ENCODE measurements at places on chromosomes 11 and 22.

DNA sequence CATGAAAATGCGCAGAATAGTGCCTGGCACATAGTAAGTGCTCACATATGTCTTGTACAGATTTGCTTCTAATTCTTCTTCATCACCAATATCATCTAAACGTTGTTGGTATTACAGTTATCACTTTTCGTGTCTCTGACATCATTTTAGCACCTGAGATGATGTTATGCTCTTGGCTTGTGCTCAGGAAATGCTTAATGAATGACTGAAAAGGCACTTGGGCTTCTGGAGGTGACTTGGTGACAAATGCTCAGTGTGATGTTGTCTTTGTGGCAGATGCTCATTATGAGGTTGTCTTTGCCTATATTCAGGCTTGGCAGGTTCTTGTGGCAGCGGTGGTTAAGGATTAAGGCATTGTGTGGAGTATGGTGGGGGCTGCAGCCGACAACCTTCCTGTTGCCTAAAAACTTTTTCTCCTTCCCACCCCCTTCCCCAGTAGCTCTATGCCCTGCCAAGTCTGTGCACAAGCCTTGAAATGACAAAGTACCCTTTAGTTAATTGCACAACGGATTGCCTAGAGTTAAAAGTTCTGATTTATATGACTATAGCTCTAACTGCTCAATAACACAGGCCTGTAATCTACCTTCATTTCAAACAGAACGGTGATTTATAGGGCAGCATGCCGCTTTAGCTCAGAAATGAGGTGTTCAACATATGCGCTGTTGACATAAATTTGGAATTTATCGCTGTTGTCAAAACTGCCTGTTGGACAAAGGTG lies 82.5 kb downstream of the ZBTB16 start:
- no peak for DNase-seq

DNA sequence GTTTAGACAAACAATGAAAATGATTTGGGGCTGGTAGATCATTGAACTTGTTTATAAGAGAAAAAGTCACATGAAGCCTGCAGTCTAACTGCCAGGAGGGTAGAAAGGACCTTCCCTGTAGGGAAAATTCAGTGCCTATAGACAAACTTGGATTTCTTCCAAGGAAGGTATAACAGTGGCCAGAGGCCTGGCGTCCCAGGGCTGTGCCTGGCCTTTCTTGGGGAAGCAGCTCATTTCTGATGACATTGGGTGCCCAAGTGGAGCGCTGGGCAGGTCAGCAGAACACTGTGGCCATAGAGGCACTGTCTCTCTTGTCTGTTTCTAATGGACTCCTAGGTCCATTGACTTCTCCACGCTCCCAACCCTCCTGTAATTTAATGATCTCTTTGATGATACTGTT lies 6.6 kb upstream of the FXYD6 start:
- DNase-seq, result no peak

DNA sequence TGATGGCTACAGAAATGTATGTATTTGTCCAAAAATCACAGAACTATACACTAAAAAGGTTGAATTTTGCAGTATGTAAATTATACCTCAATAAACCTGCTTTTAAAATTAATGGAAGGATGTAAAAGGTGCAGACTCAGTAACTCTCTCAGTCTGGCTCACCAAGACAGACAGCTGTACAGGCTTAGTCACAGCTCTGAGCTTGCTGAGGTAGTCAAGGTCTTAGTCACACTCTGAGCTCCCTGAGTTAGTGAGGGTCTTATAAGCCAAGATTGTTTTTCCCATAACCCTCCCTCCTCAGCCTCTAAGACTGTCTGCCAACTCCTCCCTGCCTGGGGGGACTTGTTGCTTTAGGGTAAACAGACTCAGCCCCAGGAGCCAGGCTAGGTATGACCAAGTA lies 59.3 kb upstream of the IZUMO1R start:
- no peak for DNase-seq

GRCh38 chr22:23713696-23714595 lies 23.1 kb downstream of the RGL4 start:
- DNase-seq, result no peak

DNA sequence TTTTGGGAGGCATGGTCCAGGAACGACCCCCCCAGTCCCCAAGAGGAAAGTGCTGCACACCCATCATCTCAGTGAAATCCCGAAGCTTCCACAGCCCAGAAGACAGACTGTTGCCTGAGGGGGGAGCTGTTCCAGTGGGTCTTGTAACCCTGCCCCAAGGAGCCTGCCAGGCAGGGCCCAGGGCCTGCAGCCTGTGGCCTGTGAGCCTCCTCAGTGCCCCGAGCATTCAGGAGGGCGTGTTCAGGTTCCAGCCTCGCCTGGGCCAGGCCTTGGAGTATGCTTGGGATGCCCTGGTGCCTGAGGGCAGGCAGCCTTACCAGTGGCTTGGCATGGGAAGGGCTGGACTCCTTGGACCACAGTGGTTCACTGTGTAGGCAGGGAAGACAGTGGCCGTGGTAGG lies 18.0 kb upstream of the CABP2 start:
- no peak for DNase-seq

DNA sequence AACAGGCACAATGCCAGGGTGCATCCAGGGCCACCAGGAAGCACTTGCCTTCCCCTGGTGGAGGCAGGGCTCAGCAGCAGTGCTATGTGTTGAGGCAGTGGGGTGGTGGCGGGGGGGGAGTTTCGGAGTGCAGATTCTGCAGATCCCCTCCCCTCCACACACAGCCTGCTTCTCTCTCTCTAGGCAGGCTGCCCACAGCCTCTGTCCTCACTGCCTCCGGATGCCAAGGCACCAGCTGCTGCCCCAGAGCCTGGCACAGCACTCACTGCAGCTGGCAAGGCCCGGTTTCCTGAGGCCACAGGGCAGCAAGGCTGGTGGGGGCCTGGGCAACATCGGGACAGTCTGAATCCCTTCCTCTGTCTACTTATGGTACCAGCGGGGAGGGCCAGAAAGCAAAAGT lies 35.8 kb downstream of the NRXN2 start:
- no peak for DNase-seq

DNA sequence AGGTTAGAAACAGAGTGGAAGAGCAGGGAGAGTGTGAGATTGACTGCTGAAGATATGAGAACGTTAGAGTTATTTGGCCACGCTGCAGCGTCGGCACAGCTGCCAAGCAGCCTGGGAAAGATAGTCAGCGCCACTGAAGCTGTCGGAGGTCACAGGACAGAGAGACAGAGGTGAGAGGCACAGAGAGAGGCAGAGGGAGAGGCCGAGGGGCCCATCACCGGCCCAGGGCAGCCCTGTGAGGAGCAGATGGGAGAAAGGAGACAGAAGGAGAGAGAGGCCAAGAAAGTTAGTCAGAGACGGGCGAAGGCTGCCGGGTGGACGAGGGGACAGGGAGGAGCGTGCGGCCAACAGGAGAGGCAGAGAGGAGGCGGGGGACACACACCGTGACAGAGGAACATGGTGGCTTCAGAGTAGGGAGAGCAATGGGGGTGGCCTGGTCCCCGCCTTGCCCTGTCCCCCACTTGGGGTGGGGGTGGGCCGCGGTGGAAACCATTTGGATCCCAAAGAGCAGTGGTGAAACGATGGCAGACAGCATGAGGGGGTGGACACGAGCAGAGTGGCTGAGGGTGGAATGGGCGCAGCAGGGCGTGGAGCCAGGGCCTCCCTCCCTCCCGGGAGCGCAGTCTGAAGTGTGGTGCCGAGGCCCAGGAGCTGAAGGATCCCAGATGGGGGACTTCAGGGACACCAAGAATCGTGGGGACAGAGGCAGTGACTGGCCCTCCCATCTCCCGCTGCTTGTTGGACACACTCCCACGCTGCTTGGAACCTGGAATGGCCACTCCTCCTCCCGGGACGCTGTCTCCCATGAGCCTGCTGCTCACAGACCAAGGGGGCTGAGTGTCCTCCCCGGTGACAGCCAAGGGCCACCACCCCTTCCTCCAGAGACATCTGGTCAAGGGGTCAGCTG lies 26.6 kb downstream of the LRRC10B start:
- DNase-seq, result no peak

DNA sequence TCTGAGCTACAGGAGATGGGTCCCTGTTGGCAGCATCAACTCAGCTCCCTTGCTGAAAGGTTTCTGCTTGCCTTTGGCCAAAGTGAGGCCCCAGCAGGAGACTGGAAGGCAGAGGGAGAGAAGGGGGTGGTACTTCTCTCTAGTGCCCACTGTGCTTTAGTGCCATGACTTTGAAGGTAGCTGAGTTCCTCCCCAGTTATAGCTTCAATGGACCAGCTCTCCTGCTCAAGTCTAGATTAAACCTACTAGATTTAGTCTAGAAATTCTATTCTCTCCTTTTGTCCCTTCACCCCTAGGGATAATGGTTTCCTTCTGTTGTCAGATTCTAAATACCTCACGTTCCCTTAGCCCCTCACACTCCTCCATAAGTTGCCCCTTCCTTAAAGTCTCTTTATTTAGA lies 119.2 kb downstream of the TIMP3 start:
- no peak for DNase-seq

DNA sequence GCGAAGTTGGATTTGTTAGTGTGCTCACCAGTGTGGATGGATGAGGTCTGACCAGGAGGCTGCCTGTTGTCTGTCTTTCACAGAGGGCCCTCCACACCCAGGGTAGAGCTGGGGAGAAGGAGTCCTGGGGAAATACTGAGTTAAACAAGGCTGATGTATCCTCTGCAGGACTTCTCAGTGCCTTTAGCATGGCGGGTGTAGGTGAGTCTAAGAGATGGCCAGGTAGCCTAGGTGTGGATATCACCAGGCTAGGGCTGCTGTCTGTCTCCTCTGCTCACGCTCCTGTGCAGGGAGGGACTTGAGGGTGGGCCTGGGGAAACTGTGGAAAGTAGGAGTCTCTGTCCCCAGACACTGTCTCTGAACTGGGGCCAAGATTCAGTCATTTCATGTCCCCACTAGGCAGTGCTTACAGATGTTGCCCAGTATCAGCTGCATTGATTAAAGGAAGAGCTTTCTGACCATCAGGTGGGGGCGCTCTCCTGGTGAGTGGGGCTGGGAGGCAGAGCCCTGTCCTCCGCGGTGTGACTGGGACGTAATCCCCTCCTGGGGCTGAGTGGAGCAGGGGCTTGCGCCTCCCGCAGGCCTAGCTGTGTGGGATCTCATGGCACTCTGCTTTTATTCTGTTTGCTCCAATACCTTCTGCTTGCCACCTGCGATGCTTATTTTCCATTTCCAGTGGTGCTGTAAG lies 35.5 kb upstream of the CCDC188 start:
- DNase-seq, result no peak

DNA sequence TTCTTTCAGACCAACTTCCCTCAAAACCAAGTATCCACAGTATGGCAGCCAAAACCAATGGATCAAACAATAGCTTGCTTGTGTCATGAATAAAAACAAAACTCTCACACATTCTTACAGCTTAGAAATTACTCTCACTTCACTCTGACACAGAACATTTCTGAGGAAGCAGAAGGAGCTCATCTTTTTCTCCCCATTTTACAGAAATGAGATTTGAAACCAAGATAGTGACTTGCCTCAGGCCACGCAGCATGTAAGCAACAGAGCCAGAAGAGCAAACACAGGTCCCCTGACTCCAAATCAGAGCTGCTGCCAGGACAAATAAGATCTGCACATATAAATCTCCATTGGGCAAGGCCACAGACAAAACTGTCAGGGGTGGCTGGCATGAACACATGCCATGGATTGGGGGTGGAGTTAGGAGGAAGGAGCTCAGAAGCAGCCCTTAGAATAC lies 64.8 kb downstream of the RAB30 start:
- DNase-seq, result no peak

DNA sequence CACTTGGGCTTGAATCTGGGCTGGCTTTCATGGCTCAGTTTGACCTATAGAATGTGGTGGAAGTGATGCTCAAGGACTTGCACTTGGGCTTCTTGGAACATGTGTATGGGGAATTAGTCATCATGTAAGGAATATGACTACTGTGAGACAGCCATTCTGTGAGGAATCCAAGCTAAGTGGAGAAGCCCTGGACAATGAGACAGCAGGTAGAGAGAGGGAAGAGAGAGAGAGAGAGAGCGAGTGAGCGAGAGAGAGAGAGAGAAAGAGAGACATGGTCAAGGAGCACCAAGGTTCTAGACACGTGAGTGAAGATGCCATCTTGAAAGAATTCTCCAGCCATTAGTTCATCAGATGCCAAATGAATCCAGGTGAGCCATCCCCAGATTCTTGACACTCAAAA lies 261.6 kb upstream of the SORL1-AS1 start:
- DNase-seq, result no peak

DNA sequence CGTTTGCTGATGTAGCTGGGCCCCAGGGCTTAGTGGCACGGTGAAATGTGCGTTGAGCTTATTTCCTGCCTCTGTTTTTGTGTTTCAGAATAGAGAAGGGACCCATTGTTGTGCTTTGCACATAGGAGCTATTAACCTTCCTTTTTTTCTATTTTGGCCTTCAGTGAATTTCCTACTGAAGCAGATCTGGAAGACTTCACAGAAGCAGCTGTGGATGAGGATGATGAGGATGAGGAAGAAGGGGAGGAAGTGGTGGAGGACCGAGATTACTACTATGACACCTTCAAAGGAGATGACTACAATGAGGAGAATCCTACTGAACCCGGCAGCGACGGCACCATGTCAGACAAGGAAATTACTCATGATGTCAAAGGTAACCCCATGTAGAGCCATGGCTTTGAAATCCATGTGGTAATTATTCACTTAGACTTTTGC lies 37.4 kb upstream of the ST14 start:
- no peak for DNase-seq

GRCh38 chr11:76212086-76213035 lies 6.1 kb upstream of the WNT11 start:
- DNase-seq, result no peak

DNA sequence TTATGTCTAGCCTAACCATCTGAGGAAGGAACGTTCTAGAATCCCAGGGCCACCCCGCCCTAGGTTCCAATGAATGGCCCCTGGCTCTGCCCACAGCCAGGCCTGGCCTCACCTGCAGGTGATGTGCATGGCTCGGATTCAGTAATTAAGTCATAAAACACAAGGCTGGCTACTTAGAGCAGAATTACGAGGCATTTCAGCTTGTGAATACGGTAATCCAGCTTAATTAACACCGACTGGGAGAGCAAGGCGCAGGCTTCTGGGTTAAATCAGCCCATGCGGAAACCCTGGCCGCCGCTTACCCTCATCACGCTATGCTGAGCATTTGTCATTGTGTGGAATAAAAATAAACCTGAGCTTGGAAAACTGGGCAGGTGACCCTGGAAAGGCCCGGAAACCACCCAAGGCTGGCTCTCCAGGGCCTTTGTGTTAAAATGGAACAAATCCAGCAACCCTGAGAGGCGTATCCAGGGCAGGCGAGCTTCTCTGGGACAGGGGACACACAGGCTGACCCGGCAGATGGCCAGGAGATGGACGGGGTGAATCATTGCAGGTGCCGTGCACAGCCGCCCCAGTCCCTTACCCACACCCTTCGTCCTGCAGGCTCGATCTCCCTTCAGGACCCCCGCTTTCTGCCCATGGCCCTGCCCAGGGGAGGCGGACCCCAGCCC lies 220.2 kb downstream of the CTTN start:
- no peak for DNase-seq

DNA sequence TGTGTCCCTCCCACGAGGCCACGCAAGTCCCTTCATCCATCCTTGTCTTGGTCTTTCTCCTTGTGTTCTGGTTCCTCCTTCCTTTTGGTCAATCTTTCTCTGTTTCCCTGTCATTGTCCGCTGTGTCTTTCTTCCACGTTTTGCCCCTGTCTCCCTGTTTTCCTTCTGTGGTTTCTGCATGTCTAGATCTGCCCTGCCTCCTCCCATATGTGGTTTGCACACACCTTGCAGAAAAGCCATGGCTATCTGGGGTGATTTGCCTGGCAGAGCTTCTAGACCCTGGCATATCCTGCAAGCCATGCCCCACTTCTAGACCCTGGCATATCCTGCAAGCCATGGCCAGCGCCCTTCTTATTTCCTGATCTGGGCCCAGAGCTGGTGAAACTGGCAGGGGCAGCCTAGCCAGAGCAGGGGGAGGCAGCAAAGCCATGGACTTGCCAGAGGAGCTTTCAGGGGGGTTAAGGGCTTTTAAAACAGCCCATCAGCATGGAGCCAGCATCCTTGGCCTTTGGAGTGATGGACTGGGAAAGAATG lies 131.6 kb upstream of the NECTIN1 start:
- DNase-seq, result no peak

Measured in CD4-positive, alpha-beta memory T cell (primary cell).